HT-29 (cell line): ENCODE measurements at places on chromosomes 3 and 15. TPM values are rescaled to one million over a fixed set of nuclear protein-coding genes. Genes with fewer than 3 reads are reported as not detected.

The CSPG4 gene
- 8.9 and 10.7 TPM in 2 replicates for total RNA-seq

The SLC28A1 gene
- 0.08 and 0.13 TPM in 2 replicates for total RNA-seq

The CCNB2 gene
- total RNA-seq: 84.6 and 89.0 TPM in 2 replicates

GRCh38 chr3:188544012-188544411, 390.1 kb downstream of the LPP start:
- no peak for DNase-seq

- DNase-seq: no peak
These were observed 210.8 kb upstream of the NR2E3 start for GRCh38 chr15:71599418-71600151.

- peak; percentile 86 for DNase-seq
These were observed 207.1 kb downstream of the TBC1D2B start for GRCh38 chr15:77870195-77871065.

DNA sequence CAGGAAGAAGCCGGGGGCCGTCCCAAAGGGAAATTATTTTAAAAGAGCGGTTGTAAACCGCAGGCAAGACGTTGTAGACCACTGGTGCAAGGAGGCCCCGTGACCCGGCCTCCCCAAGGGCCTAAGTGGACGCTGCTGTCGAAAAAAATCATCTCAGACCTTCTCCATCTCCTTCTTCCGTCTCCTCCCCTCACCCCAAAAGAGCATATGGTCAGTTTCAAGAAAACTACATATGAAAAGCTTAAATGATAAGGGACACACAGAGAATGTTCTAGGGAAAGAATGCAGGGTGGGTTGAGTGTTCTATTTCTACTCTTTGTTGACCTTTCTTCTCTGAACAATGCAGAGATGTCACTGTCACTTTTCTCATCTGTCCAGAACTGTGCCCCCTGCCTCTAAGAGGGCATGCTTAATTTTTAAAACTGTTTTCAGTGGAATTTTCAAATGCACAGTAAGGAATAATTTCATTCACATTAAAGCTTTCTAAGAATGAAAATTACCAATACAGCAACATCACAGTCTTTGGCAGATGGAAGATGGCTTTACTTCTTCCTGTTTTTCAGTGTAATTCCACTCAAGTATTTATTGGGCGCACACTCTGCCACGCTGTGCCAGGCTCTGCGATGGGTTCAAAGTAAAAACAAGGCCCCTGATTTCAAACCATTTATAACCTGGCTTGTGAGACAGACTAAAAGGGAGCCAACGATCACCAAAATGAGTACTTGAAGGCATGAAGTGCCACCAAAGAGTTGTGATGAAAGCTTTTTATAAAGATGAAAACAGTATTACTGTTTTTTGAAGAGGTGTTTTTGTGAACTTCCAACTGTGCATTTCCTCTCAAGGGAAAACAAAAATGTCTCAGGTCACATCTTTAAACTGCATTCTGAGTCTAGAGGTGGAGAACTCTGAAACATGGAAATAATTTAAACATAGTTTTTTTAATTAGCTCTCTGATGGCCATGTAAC, 891 bp upstream of the TOP2B start:
- peak; percentile 1 for DNase-seq

DNA sequence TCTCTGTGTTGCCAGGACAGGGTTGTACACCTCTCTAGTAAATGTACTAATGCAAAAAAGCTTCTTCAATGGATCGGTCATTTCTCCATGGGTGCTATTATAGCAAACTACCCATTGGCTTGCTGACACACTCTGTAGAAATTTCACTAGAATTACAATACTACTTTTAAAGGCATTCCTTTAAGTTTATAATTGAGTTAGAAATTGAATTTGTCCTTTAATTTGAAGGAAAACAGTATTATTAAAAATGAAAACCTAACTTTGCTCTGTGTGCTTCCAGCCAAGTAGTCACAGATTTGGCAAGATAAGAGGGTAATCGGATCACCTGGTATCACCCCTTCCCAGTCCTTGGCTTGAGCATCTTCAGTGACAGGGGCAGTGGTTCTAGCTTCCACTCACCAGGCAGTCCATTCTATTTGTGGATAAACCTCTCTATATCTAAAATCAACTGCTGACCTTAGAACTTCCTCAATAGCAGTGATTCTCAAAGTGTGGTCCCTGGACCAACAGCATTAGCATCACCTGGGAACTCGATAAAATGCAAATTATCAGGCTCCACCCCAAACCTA, 93.2 kb downstream of the GHSR start:
- DNase-seq: no peak
